H4 (cell line): ENCODE measurements at places on chromosomes 7 and 10. TPM values are rescaled to one million over a fixed set of nuclear protein-coding genes. Genes with fewer than 3 reads are reported as not detected.
A peak's percentile ranks its signal among the peaks of the same experiment; 100 is the strongest.

DNA sequence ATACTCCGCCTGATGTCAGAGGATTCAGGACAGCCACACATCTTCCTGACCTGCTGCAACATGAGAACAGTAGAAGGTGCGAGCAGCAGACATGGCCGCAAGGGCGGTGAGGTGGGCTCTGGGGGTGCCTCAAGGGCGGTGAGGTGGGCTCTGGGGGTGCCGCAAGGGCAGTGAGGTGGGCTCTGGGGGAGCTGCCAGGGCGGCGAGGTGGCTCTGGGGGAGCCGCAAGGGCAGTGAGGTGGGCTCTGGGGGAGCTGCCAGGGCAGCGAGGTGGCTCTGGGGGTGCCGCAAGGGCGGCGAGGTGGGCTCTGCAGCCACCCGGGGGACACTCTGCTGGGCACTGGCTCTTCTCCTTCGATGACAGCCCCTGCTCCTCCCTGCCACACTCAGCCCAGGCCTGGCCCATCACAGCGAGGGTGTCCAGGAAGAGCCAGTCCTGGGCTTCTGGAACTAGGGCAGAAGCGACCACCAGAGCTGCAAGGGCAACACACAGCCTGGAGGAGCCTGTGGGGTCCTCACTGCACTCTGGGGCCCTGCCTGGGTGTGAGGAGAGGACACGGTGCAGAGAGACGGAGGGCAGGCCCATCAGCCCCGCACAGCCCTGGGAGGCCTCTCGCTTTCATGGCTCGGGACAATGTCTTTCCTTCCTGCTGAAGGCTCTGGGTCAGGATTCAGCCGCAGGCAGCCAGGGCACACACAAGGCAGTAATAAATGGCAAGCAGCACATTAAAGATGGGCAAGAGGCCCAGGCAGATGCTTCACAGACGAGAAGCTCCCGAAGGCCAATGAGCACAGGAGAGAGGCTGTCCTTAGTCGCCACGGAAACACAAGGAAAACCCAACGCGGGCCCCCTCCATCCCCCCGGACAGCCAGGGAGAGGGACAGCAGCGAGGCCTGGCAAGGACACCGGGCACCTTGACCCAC lies 42.5 kb downstream of the STK32C start:
- no peak for DNase-seq

DNA sequence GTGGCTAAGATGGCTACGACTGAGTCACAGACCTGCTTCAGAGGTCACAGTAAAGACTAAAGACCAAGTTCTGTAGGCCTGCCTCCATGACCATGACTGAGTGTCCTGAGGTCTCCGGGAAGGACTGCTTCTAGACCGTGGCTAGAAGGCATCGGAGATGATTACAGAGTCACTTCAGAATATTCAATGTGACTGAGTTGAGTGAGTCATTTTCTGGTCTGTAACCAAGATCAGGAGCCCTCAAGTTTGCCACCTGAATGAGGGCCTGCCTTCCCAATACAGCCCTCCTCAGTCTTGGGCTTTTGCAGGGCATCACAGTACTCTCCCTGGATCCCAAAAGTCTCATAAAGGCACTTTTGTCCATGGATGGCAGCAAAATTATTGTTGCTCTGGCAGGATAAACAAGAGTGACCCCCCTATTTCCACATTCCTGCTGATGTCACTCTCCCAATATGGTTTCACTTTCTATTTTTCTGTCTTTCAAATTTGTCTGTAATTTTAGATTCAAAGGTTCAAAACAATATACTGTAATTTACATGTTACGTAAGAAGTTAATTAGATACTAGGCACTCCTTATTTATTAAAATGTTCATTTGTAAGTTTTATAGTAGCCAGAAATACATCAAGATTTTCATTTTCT lies 47.7 kb upstream of the ZNF92 start:
- DNase-seq, result peak; percentile 61

Gene SYT15
- total RNA-seq, result 0.17 and 3.0 TPM in 2 replicates

Gene DLG5
- total RNA-seq, result 14.0 and 16.8 TPM in 2 replicates

DNA sequence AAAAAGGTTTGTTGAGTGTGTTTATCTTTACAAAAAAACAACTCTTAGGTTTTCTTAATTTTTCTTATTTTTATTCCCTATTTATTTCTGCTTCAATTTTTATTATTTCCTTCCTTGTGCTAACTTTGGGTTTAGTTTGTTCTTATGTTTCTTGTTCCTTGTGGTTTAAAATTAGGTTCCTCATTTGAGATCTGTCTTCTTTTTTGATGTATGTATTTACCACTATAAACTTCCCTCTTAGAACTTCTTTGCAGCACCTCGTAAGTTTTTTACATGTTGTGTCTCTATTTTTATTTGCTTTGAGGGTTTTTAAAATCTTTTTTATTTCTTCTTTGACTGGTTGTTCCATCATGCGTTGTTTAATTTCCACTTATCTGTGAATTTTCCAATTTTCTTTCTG lies 1217.1 kb upstream of the CELF2 start:
- no peak for DNase-seq

DNA sequence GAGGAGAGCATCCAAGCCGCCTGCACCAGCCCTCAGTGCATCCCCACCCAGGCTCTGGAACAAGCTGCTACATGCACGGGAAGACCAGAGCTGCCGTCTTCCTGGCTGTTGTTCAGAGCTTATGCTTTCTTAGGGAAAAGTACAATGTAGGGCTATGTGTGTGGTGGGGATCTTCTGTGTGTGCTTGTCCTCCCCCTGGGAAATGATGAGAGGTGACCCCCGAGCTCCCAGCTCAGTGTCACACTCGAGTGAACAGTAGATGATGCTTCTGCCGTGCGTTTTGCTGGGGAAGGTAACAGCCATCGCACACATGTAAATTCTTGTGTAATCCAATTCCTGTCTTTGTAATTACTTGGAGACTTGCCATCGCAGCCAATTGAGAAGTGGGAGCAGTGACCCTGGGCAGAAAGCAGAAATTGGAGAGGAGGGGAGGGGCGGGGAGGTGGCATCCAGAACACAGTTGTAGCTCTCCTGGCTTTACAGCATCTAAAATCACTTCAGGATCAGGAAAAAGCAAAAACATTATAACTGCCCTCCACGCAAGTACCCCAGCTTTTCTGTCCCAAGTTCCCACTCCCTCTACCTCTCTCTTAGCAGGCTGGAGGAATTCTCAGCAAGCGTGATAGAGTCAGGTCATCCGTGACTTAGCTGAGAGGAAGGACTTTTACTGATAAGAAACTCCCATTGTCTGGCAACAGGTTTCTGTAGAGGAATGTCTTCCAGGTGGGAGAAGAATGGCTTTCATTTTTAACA lies 149.6 kb downstream of the TCF7L2 start:
- DNase-seq, result no peak
